Activated CD8-positive, alpha-beta memory T cell treated with anti-CD3 and anti-CD28 coated beads for 1 hour (primary cell): ENCODE measurements at places on chromosomes 2 and 18.

- no peak for DNase-seq
These were observed 266.5 kb upstream of the SALL3 start for GRCh38 chr18:78713069-78713468.

DNA sequence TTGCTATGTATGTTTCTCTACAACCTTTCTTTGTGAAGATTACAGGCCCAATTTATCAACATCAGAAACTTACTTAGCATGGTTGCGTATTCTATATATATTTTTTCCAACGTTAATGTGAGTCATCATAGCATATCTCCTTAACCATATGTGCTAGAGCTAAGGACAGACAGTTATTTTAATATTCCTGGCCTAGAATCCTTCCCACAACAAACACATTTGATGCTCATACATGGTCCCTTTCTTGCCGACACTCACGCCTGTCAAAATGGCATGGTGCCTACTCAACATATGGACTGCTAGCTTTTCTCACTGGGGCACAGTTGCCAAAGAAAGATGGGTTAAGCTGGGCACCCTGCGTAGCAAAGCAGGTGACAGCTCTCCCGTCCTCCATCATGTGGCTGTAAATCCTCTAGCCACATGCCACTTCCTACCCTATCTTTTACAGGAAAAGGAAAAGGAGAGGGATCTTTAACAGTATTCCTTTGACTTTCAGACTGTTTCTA lies 75.2 kb upstream of the GALNT5 start:
- DNase-seq: no peak

DNA sequence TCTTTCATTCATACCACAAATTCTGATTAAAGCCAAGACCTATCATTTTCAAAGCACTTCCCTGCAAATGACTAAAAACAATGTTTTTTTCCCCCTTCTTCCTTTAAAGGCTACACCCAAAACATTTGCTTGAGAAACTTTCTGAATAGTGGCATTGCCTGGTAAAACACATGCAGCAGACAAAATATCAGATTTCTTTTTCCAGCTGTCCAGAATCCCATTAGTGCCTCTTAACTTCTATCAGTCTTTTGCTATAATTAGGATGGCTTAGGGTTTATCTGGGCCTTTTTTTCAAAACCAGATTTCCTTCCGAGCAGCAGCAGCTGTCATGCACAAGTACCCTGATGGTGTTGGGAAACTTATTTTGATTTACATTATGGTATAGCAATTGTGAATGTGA lies 50.6 kb downstream of the ALPK2 start:
- DNase-seq: no peak

GRCh38 chr2:99278793-99279291 lies 22.2 kb downstream of the LYG1 start:
- DNase-seq: no peak

DNA sequence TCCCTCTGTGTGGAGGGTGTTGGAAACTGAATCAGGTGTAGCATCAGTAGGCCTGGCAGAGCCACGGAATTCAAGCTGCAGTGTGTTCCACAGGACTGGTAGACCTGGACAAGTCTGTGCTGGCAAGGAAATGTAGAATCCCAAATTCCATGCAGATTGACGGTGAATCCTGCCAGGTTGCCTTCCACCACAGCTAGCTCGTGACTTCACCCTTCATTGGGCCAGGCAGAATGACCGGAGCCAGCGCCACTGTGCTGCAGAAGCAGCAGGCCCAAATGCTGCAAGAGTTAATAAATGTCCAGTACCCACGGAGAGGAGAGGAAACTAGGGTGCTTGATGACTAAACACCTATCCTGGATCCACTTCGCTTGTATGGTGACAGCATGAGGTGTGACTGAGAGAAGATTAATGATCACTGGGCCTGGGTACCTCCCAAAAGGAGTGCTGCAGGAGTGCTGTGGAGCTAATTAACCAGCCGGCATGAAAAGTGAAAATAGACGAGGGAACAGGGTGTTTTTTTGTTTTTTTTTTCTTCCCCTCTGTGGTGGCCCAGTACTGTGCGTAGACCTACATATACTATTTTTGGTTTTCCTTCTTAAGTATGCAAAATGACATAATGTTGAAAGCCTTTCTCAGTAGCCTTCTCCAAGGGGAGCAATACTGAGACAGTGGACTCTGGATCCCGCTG lies 122.2 kb downstream of the TANC1 start:
- DNase-seq: no peak

GRCh38 chr2:170238776-170239175 lies 60.8 kb downstream of the MYO3B start:
- no peak for DNase-seq

- DNase-seq: no peak
These were observed 24.6 kb upstream of the B3GNT7 start for GRCh38 chr2:231370749-231371429.

DNA sequence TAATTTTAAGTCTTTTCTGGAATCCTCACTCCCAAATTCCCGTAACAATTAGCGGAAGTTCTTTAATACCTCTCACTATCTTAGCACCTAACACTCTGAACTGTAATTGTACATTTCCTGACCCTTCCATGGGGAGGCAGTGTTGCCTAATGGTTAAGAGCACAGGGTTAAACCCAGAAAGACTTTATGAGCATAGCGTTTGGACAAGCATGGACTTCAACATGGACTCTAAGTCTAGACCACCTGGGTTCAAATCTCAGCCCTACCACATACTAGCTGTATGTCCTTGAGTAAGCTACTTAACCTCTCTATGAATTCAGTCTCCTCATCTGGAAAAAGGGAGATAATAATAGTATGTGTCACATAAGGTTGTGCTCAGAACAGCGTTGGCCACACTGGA lies 13.0 kb downstream of the ANTXR1 start:
- DNase-seq: no peak

DNA sequence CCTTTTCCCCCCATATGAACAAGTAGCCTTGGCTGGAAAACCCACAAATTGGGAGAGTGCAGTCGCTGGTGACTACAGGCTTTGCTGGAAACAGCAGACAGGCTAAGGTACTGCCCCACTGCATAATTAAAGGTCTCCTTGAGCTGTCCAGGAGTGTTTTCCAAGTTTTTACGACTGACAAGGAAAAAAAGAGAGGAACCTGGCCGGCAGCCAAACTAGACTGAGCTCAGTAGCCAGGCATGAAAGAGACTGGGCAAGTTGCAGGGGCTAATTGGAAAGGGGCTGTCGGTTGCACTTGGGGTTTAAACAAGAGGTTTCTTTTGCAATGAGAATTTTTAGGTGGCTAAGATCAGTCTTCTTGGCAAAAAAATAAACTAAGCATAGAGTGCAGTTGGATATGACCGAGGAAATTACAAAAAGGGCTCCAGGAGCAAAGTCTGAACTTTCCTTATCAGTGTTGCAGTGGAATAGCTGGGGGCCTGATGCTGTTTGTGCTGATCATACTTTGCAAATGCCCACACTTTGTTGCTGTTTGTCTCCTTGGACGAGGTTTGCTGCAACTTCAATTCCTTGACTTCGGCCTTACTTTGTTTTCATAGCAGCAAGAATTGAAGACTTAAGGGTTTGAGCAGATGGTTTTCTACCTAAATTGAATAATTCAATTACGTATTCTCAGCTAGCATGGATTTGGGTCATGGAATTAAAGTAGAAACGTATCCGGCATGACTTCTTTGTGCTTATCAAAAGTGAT lies 2.1 kb downstream of the GULP1 start:
- no peak for DNase-seq

GRCh38 chr18:13306583-13306982 lies 88.0 kb downstream of the LDLRAD4 start:
- DNase-seq: no peak

DNA sequence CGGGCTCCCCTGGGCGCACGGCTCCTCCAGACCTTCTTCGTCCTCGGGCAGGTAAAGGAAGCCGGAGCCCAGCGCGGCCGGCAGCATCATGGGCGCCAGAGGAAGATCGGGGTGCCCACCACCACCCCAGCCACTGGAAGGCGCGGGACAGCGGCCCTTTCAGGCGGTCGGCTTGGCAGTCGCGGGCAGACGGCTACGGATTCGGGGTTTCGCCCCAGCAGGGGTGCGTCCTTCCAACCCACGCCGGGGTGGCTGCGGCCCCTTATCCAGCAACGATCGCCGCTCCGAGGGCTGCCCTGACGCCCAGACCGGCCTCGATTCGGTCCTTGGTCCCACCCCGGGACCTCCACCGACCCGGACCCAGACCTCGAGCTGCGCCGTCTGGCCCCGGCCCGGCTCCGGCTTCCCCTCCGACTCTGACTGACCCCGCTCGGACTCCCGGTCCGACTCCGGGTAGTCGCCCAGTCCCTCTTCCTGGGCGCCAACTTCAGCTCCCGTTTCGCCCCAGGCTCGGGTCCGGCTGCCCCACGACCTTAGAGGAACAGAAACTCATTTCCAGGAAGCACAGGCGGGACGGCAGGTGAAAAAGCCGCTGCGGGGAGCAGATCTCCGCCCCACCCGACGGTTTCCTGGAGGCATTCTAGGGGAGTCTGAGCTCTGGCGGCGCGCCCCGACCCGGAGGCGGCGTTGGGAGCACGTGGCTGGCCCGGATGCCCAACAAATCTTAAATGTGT lies 30.2 kb upstream of the SSB start:
- peak; percentile 9 for DNase-seq

DNA sequence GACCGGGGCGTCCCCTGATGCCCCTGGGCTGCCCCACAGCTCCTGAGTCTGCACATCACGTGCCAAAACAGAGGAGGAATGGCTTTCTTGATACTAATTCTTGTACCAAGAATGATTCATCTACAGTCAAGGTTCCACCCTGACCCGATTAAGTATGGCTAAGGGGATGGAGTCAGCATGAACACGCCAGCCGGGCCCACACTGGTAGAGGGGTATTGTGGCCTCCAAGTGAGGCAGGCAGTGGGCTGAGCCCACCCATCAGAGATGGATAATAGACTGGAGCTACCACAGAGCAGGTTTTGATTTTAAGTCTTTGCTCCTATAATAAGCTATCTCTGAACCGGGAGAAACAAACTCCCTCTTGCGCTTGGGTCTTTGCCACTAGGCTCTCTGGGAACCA lies 17.9 kb upstream of the GNAL start:
- no peak for DNase-seq

DNA sequence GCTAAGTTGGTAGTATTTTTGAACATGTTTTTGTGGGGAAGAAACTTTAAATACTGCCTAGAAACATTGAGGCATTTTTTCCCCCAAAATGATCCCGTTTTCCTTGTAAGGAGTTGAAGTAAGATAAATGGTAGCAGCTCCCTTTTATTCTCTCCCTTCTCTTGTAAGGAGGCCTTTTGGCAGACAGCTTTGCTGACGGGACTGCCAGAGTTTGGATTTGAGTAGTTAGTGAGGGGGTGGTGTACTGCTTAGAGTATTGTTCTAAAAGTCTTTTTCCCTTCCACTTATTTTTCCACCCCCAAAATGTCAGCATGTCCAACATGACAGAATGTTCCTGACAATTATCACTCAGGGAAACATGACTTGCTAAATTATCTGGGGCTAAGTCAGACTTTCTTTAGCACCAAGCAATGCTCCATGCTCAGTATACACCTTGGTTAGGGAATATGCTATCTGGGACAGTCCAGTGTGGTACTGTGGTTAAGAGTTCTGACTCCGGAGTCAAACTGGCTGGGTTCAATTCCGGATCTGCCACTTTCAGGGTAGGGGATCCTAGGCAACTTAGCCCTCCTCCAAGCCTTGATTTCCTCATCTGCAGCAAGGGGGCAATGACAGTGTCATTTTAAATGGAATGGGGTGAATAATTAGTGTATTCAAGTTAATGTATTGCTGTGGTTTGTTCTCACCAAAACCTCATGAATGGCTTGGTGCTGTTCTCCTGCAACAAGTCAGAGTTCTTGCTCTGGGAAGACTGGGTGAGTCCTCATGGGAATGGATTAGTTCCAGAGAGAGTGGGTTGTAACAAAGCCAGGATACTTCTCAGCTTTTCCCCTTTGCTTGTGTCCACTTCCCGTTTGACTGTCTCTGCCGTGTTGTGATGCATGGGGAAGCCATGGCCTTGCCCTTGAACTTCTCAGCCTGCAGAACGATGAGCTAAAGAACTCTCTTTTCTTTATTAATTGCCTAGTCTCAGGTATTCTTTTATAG lies 116.2 kb downstream of the TANC1 start:
- no peak for DNase-seq

- no peak for DNase-seq
These were observed 13.9 kb downstream of the PSMD14 start for GRCh38 chr2:161321944-161322648.

DNA sequence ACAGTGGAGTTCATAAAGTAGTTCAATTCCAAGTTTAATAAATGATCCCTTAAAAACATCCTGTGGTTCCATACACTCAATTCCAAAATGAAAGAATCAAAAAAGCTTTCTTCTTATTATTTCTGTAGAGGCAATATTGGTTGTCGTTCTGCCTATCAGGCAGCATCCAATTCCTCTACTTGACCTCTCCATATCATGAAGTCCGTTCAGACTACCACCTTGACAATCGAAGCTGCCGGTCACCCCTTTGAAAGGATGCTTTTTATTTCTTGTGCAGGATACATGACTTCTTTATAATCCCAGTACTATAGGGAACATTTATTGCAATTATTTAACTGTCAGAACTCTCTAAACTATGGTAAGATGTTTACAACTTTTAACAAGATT lies 3.3 kb upstream of the KCTD1 start:
- DNase-seq: no peak

DNA sequence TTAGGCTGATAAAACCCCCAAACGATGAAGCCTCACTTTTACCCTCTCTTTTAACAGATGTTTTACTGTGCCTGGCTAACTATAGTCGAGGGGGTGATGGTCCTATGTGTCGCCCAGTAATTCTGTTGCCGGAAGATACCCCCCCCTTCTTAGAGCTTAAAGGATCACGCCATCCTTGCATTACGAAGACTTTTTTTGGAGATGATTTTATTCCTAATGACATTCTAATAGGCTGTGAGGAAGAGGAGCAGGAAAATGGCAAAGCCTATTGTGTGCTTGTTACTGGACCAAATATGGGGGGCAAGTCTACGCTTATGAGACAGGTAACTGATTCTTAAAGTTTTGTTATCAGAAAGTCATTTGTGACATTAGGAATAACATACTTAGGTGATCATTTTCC lies 20.4 kb downstream of the MSH6 start:
- no peak for DNase-seq

- DNase-seq: no peak
These were observed 54.9 kb downstream of the TET3 start for GRCh38 chr2:74039611-74040010.

DNA sequence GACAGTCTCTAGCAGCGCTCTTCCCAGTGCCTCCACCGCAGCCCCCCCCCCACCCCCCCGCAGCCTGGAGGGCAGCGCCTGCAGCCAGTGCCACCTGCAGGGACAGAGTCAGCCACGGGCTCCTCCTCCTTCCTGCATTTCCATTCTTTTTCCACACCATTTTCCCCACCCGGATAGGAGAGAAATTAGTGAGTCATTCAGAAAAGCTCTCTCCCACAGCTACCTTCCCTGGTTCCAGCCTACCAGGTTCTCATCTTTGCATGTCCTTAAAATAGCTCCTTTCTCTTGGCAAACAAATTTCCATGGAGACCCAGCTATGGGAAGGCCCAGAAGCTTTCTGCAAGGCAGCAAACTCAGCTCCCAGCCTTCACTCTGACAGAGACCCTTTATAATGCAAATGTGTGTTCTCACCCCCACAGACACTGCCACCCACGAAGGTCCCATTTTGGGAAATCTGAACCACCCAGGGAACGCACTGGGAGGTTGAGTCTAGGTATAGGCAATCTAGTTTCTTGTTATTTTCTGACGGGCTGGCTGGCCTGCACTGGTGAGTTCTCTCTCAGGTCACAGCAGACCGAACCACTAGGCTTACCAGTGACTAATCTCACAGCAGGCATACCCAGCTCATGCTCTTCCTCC lies 41.8 kb upstream of the ATG16L1 start:
- no peak for DNase-seq

GRCh38 chr2:159200498-159200897 lies 86.0 kb downstream of the WDSUB1 start:
- DNase-seq: no peak
